ENCODE measurements at places on chromosomes 11 and 22.

DNA sequence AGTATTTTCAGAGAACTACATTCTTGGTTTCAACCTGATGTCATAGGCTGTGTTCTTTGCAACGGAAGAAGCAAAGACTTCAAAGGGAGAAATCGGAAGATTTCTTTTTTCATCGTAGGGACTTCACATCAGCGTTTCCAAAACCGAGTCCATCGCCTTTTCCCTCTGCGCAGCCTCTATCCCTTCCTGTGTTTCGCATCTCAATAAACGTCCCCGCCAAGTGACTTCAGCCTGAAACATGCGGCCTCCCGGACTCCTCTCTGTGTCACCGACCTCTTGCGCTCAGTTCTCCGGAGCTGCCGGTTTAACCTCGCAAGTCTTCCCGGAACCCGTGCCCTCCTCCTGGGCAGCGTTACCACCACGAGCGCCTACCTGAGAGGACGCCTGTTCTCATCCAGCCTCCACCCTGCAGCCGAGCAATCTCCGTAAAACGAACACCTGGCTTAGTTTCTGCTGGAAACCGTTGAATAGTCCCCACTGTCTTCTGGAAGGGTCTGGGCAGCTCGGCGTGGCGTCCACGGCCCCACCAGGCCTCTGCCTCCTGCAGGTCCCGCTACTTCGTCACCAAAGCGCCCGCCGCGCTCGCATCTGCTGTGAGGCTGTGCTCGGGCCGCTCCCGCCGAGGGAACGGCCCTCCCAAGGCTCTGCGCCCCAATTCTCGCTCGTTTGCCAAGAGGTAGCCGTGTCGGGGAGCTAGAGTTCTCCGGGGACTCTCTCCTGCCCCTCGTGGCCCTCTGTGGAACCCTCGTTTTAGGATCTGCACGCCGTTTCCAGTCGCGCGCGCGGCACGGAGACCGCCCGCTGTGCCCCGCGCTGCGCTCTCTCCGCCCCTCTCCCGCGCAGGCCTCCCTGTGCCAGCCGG, at the start of gene GLB1L3:
Gene GLB1L3 (plus strand): TSS at position 846 of the 862 bp plus-strand sequence. CDS start 362 bp downstream, outside the sequence.
- peak; percentile 73 for DNase-seq

DNA sequence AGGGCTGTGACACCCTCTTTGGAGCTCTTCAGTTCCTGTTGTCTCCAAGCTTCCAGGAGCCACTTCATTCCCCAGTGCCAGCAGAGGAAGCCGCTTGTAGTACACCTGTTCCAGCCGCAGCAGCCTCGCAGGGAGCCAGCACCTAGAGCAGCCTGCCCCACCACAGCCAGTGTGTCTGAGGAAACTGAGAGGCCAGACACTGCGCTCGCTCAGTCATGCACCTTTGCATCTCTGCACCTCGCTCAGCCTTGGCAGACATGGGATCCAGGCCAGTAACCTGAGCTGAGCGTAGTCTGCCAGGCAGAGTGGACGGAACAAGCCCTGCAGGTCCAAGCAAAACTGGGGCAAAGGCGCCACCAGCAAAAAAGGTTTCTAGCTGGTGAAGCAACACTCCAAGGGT, 1072.1 kb downstream of the JRKL start:
- DNase-seq = no peak

DNA sequence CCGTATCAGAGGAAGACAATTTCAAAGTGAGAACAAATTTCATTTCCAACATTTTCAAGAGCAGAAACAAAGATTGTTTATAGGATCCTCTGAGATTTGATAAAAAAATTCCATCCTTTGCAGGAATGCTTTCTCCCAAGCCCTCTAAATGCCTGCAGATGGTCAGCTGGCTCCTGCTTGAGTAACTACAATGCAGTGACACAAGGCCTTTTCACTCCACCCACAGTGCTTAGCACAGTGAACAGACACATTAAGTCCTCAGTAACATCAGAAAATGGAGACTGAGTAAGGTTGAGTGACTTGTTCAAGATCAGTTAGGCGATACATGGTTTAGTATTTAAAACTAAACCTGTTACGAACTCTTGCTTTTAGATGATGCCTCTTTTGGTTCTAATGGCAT, 527.1 kb upstream of the CCDC90B start:
- DNase-seq = no peak

DNA sequence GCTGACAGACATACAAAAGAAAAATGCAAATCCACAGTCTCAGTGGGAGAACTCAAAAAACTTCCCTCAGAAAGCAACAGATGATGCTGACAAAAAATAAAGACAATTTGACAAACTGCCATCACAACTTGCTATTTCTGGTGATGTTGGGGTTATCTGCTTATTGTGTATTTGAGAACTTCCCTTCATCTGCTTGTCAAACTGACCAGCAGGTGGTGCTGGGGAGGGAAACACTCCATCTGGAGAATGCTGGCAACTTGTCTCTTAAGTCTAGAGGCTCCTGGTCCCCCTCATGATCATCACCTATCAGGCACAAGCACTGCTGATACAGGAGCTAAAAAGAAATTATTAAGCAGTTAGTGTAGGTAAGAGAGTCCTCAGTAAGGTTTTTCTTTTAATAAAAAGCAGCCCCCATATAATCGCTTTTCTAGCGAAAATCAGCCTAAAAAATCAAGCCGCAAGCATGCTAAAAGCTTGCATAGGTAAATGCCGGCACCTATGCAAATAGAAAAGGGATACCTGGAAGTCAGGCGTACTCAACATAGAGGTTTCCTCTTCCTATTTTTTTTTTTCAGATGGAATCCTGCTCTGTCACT, 9.8 kb upstream of the FAM111B start:
- peak; percentile 12 for DNase-seq

DNA sequence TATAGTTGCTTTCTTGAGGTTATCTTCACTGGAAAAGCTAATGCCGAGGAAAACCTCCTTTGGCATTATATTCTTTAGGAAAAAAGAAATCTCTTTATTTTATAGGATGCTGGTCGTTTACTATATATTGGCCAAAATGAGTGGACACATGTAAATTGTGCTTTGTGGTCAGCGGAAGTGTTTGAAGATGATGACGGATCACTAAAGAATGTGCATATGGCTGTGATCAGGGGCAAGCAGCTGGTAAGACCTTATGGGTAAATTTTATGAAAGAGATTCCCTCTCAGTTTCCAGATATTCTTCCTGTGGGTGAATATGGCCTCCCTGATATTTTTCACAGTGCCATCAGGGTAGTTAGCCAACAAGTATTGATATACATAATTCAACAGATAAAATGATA, 29.4 kb upstream of the TTC36 start:
- no peak for DNase-seq

DNA sequence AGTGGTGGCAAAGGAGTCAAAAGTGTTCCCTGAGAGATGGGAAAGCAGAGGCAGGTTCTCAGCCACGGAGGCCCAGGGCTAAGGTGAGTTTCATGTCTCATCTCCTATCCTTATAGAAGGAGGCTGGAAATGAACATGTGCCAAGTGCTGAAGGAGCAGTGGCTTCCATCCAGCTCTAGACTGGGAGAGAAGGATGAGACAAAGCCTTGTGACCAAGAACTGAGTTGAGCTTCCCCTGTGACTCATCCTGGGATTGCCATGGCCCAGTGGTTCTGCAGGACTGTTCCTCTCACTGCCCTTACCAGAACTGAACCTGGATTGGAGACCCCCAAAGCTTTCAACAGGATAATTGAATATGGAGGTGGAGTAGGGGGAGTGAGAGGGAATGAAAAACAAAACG, 16.7 kb upstream of the OR9Q1 start:
- no peak for DNase-seq

DNA sequence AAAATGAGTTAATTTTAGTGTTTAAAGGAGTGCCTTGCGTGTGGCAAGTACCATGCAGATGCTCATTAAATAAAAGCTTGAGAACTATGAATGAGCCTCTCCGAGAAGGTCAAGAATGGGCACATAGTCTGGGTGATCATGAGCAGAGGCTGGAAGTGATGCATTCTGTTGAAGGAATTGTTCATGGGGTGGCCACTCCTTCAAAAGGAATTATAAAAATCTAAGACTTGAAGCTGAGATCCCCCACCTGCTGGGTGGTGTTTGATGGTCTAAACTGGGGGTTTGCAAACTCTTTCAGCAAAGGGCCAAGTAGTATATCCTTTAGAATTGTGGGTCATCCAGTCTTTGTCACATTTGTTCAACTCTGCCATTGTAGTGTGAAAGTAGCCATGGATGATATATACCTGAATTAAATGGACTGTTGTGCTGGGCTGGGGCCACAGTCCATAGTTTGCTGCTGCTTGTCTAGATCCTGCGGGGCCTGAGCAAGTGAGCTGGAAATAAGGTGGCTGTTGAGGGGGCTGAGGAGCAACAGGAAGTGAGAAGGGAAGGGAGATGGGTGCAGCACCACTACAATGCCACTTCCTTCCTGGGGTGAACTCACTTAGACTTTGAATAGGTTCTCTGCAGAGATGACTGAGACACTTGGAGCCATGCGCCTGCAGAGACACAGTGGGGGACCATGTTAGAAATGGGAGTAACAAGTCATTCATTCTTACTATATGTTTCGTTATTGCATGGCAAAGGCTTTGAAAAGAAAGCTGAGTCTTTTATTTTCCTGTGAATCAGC, 179.0 kb downstream of the SNX19 start:
- DNase-seq = no peak
